Hippocampal formation (tissue), 2 donors: ENCODE measurements at places on chromosomes 6 and 20.

- DNase-seq: no peak
Observed at GRCh38 chr20:62788607-62789006, 7.7 kb upstream of the MRGBP start.

- DNase-seq: no peak
Observed at GRCh38 chr20:52150440-52151258, 40.9 kb downstream of the ZFP64 start.

DNA sequence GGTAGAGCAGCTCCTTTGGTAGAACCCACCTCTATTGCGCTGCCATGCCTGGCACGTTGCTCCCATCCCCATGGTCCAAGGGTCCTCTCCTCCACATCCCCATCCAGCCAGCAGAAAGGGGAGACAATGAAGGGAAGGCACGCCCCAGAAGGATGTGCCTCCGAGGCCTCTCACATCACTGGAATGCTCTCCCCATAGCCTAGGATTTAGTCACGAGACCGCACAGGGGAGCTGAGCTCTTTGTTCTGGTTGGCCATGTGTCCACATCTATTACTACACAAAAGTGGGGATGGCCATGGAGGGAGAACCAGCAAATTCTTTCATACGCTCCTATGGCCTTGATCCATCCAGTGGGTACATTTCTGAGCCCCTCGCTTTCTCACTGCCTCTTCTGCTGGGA, 60.5 kb upstream of the SALL4 start:
- DNase-seq: no peak

DNA sequence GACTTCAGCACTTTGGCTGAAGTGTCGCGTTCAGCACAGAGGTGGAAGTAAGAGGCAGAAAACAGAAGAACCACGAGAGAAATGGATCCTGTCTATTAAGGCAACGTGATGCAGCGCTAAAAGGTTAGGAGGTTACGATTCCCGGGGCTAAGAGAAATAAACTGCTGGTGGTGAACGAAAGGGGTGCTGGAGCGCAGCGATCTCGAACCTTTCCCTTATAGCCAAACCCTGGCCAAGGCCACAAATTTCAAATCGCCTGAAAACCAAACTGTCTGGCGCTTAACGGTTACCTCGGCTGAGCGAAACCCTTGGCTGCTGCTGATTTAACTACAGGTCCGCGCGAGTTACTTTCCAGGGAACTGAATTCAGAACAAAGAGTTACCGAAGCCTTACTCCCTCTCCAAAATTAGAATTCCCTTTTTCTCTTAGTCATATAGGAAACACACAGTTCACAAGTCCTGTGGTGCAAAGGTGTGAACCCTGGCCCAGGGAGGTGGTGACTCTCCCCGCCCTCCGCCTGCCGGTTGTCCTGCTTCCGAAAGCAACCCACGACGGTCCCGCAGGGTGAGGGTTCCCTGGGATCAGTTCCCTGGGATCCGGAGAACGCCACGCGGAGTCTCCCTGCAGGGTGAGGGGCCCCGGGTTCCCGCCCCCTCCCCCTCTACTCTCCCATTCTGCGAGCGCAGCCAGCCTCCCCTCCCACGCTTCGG, 1.3 kb upstream of the SLC35D3 start:
- no peak for DNase-seq

DNA sequence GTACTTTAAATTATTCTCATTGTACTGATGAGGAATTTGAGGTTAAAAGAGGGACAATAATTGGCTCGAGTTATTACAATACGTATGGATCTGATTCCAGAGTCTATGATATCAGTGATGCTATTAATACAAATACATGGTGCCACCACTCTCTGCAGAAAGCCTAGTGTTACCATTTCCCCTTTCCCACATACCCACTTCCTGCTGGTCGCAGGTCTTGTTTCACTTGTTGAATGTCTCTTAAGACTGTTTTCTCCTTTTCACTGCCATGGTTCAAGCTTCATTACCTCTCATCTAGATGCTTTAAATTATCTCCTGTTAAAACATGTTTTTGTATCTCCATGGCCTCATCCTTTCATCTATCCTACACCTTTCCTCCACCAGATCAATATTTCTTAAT, 62.0 kb downstream of the FHL5 start:
- no peak for DNase-seq

DNA sequence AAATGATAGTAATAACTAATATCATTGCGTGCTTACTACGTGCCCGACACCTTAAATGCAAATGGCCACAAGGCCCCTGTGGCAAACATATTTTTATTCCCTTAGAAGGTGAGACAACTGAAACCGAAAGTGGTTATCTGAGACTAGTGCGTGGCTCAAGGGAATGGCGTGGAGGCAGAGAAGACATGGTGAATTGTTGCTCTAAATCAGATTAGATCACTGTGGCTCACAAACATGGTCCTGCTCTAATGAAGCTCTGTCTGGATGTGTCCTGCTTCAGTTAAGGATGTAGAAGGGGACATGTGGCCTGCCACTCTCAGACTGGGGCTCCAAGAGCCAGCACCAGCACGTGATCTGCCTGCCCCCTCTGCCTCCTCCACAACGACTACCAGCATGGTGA, 124.2 kb upstream of the GMDS start:
- DNase-seq: no peak

- DNase-seq: no peak
Observed at GRCh38 chr20:24955045-24955444, 6.0 kb downstream of the CST7 start.

DNA sequence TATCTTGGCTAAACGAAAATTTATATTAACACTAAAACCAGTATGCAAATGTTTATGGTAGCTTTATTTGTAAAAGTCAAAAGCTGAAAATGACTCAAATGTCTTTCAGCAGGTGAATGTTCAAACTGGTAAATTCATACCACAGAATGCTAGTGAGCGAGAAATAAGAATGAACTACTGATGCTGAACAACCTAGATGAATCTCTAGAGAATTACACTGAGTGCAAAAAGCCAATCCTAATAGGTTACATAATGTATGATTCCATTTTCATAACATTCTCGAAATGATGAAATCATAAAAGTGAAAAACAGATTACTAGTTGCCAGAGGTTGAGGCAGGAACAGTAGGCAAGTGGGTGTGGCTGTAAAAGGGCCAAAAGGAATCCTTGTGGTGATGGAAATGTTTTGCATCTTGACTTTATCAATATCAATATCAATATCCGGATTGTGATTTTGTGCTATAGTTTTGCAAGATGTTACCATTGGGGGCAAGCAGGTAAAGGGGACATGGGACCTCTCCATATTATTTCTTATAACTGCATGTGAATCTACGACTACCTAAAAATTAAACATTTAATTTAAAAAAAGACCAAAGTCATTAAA, 26.1 kb downstream of the ZNF311 start:
- DNase-seq: no peak

GRCh38 chr20:18003897-18004296, 35.1 kb downstream of the MGME1 start:
- no peak for DNase-seq

DNA sequence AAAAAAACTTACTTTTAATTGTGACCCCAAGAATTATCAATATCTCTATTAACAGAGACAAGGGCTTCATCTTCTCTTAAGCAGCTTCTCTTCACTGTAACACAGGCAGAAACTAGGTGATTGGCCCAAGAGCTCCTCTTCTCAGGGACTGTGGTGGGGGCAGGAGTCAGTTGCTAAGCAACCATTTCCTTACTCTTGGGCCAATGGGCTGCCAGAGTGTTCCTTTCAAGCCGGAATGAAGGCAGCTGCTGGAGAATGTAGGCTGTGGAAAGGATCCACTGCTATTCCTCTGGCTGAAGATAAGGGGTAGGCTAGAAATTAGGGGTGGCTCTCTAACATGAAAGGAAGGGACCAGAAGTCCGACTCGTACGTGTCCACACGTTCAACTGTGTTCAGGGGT, at the start of gene SEL1L2:
Gene SEL1L2 (minus strand): TSS at position 150 of the 400 bp plus-strand sequence. CDS start 80 bp downstream, at position 70.
- DNase-seq: no peak

DNA sequence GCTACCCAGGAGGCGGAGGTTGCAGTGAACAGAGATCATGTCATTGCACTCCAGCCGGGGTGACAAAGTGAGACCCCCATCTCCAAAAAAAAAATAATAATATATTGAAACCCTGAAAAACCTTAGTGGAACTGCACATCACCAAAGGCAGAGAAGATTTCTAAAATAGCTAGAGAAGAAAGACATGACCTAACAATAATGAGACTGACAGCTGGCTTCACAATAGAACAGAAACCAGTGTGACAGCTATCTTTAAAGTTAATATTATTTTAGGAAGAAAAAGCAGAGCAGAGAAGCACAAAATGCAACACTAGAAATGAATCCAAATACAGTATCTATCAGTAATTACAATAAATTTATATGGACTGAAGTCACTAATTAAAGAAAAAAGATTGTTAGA, 67.1 kb upstream of the FLRT3 start:
- no peak for DNase-seq

- DNase-seq: no peak
Observed at GRCh38 chr20:49446808-49447207, 35.7 kb downstream of the KCNB1 start.

DNA sequence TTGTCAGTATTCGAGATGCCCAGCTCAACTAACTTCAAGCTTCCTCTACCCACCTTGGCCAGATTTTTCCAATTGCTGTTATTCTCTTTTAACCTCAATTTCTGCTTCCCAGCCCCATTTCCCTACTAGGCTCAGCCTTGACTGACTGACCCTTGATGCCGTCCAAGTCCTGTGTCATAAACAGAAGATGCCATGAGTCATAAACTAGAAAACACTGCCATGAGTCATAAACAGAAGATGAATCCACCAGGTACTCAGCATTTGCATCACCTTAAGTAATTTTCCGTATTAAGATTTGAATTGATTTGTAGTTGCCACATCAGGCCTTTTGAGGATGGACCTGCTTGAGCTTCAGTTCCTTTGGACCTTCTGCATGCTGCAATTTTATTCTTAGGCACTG, 123.8 kb downstream of the FAM83B start:
- DNase-seq: no peak

- no peak for DNase-seq
Observed at GRCh38 chr6:25239059-25239458, 40.1 kb upstream of the CARMIL1 start.

GRCh38 chr6:85614780-85615179, 21.1 kb upstream of the SNX14 start:
- no peak for DNase-seq

GRCh38 chr6:12222405-12223366, 67.5 kb upstream of the EDN1 start:
- no peak for DNase-seq

GRCh38 chr6:69843189-69843588, 23.2 kb upstream of the COL19A1 start:
- no peak for DNase-seq

GRCh38 chr6:119735530-119735929, 386.0 kb upstream of the MAN1A1 start:
- no peak for DNase-seq

GRCh38 chr6:127576874-127577273, at the start of gene C6orf58:
Gene C6orf58, plus strand, starts transcription at chr6:127577174. Its CDS starts 12 bp downstream, at chr6:127577186.
- DNase-seq: no peak

DNA sequence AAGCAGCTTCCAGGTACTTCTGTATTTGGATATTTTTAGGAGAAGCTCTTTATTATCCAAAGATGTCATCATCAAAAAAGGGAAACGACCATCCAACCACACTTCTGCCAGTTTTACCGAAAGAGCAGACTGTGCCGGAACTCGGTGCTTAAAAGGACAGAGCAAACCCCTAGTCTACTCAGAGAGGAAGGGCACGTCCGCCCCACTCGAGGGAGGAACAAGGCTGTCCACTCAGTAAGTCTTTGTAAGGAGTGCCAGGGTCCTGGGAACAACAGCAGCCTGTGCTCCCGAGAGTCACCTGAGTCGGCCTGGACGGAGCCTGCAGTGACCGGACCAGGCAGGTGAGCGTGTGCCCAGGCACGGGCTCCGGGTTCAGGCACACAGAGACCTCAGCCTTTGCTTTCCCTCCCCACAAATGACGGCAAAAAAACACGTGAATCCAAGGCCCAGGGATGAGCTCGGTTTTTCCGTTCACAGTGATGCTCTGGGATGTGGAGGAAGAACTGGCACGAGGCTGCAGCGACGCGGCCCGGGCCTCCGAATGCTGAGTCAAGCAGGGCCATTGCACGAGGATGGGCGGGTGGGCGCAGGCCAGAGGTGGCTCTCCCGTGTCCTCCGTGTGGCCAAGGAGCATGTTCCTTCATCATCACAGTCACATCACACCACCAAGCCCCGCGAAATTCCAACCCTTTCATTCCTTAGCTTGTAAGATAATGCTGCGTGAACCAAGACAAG, 17.4 kb upstream of the SLCO4A1 start:
- DNase-seq: no peak

GRCh38 chr6:93916716-93917115, 497.4 kb upstream of the EPHA7 start:
- DNase-seq: no peak

DNA sequence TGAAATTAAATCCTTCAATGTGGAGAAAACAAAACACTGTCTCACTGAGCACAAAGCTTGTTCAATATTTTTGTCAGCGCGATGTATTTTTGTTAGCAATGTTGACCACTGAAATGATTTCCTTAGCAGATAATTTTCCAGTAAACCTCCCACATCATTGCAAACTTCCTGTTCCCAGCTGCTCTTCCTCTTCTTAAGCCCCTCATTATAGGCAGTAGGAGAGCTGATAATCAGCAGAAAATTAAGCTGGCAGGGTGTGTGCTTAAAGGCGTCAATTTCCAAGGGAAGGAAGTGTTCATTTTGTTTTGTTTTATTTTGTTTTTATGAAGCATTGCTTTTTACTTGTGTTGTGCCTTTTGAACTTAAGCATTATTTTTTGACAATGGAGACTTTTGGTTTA, 29.1 kb upstream of the TMEM14A start:
- no peak for DNase-seq

GRCh38 chr20:63403403-63404105, 42.4 kb upstream of the CHRNA4 start:
- DNase-seq: no peak

DNA sequence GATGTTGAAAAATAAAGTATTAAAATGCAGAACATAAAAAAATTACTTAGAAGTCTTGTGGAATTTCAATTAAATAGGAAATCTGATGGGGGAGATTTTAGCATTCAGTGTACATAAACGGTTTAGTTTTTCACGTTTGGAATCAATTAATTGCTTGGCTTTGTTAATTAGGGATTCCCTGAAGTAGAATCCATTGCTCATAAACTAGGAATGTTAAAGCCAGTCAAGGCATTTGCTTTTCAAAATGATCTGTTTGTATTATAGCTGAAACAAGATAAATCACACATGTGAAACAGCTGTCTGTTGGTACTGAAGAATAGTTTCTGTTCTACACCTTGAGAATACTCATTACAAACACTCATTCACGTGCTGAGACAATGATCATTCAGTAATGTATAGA, 297.9 kb downstream of the TBC1D7 start:
- no peak for DNase-seq
